Thoracic aorta endothelial cell (primary cell): ENCODE measurements at places on chromosomes 2 and 18. TPM values are rescaled to one million over a fixed set of nuclear protein-coding genes. Genes with fewer than 3 reads are reported as not detected.

Gene HJURP
- 42.0 and 56.3 TPM in 2 replicates for total RNA-seq

Gene ADAM23
- total RNA-seq = 9.0 and 11.2 TPM in 2 replicates

Gene LOXL3
- total RNA-seq = 0.72 and 0.93 TPM in 2 replicates

Gene SNORC
- 0.40 and 0.79 TPM in 2 replicates for total RNA-seq

Gene NOL4
- not detected in 2 replicates for total RNA-seq

Gene IHH
- total RNA-seq = 0.13 TPM in 1 of 2 replicates, not detected in the other

Gene CFAP65
- total RNA-seq = not detected in 2 replicates

Gene HK2
- 31.4 and 32.6 TPM in 2 replicates for total RNA-seq

Gene LIMS4
- 11.6 and 19.2 TPM in 2 replicates for total RNA-seq
